ENCODE measurements at places on chromosomes 4 and X.

- DNase-seq = peak; percentile 4
Observed at GRCh38 chr4:108794136-108794535, 31.3 kb upstream of the ETNPPL start.

GRCh38 chr4:34767407-34767806, 1476.9 kb downstream of the ARAP2 start:
- DNase-seq = peak; percentile 23

DNA sequence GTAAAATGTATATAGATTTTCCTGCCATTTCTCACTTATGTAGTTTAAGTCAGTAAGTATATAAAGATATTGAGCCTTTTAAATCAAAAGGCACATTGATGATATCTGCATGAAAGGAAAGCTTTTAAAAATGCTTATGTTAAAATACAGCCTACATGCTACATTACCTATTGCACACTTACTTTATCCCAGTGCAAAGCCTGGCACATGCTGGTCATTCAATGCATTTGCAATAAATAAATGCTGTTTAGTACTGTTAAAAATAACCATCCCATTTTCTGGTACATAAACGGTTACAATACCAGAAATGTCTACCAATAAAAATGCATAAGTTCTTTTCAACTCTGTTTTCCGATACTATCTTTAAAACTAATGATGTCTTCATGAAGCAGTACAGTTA, 22.1 kb upstream of the SPATA4 start:
- DNase-seq = no peak

DNA sequence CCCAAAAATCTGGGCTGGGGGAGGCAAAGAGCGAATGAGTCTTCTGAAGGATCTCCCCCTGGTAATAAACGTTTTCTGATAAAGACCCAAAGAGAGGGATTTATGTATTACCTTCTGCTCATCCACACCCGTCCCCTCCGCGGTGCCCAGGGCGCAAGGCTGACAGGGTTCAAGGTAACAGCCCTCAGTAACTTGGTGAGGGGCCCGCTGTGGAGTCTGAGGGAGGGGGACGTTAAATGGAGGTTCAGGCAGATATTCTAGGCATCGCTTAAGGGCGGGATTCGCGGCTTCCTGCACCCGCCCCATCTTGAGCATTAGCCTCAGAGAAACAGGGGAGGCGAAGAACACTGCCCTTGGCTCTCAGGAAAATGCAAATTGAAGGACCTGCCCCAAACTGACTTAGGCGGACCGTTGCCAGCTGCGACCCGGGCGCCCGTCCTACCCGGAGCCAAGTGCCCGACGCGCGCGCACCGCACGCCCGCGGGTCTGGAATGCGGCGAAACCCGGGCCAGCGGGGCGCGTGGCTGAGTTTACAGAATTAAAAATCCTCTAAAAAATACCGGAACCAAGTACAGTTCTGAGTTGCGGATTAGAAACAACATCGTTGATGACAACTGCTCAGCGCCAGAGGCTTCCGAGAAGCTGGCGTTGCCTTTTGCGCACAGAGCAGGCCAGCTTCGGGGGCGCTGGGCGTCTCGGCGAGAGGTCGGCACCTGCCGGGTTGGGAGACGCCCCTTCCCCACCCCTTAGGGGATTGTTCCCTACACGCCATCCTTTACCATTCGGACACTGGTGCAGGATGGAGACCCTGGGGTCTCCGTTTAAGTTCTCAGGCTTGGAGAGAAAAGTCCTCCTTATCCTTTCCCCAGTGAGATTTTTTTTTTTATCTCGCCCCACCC, 2.8 kb downstream of the HELT start:
- no peak for DNase-seq

GRCh38 chr4:47075919-47076318, 44.6 kb downstream of the GABRB1 start:
- no peak for DNase-seq

GRCh38 chr4:102328045-102328444, 17.2 kb downstream of the SLC39A8 start:
- DNase-seq = no peak

- DNase-seq = no peak
Observed at GRCh38 chr4:4249866-4250265, 1.8 kb upstream of the TMEM128 start.

DNA sequence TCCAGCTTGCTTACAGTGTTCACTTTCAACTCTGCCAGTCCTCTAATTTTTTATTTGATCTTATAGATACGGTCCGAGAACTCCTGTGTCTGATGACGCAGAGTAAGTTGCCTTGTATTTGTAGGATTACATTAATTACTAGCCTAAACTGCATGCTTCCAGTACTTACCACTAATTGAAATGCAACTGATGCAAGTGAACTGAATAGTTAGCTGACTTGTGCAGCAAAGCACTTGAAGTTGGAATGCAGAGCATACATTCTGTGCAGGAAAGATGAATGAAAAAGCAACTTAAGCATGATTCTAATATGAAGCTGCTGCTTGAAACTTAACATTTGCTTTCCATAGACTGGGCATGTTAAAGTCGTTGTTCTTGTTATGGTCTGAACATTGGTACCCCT, 100.9 kb downstream of the LIMCH1 start:
- no peak for DNase-seq

DNA sequence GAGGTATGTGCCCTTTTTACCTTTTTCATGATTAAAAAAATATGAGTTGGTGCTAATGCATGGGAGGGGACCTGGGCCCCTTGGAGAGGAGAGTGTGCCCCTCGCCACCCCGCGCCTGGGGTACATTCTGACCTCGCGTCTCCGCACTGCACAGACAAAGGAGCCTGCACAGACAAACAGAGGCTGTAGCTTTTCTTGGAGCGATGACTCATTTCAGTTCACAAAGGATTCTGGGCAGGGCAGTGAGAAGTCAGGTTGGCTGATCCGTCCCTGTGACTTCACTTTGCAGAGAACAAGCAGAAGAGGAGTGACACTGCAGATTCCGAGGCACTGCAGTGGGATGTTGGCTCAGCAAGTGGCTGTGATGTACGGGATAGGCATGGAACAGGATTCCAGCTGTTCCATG, 82.9 kb downstream of the STOX2 start:
- peak; percentile 76 for DNase-seq

DNA sequence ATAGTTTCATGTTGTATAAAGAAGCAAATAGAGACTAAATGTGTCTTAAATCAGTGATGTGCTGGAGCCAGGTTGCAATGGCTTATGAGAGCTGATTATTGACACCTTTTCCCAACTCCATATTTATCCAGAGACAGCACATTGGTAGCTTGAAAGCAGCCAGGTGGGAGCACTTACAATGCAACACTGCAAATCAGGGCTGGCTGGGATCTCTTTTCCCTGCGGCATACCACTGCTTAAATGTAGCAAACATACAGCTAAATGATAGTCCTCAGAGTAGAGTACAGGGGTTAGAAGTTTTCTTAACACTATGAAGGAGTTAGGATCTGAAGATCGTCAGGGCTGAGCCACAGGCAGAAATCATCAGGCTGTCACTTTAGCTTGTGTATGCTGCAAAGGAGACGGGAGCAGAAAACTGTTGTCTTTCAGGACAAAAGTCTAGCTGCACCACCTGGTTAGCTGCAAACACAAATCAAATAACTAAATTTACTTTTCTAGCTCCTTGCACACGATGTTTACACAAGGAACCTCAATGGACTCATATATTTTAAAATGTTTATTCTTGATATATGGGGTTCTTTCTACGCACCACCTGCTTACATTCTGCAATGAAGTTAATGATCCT, 527.3 kb downstream of the TLL1 start:
- no peak for DNase-seq

GRCh38 chr4:94523033-94523580, 71.4 kb downstream of the PDLIM5 start:
- no peak for DNase-seq

- no peak for DNase-seq
Observed at GRCh38 chr4:77852892-77853495, 9.6 kb upstream of the MRPL1 start.

GRCh38 chrX:55213381-55213780, 6.8 kb upstream of the PAGE5 start:
- no peak for DNase-seq

- DNase-seq = no peak
Observed at GRCh38 chr4:122826079-122826527, 528 bp upstream of the FGF2 start.

DNA sequence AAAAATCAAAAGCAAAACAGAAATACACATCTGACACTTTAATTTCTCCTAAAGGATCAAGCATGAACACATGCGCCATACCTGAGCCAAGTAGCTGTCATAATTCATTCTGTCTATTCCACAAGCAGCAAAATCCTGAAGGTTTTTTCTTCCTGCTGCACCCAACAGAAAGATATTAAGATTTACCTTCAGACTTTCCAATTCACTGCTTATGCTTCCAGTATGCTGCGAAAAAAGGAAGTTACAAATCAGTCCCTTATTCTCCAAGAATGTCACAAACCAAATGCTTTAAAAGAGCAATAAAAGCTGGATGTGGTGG, 29.2 kb upstream of the FGFBP2 start:
- no peak for DNase-seq

DNA sequence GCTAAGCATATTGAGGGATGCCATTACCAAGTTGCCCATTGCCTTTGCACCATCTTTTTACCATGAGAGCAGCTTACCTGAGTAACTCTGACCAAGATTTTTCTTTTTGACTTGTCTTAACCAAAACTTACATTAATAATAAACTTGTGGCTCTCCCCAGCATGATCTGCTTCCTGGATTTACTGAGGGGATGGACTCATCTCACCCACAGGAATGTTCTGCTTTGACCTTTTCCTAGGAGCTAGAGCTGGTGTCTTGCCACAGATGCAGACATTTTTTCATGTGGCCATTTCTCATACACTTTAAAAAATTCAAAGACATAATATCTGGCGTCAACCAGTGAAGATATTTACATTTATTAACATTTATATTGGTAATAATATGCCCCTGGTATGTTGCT, 79.2 kb upstream of the EFHC2 start:
- no peak for DNase-seq

GRCh38 chr4:169270810-169271691, at the start of gene SH3RF1:
SH3RF1 (minus strand) TSS chr4:169270956; CDS start chr4:169269212, 1,744 bp downstream.
- DNase-seq = no peak

DNA sequence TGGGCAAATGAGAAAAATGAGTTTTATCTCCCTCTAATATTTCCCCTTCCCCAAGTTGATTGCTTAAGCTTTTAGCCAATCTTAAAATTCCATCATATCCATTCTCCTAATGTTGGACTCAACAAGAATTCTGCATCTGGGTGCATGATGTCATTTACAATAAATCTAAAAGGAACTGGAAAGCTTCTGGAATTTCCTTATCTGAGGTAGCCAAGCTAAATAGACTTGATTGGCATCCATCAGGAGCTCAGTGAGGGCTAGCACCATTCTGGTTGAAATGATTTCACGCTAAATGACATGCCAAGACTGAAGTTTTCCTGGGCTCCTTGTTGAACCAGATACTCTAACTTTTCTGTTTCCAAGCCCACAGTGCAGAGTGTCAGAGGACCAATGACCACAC, 110.3 kb upstream of the SCML1 start:
- DNase-seq = no peak

DNA sequence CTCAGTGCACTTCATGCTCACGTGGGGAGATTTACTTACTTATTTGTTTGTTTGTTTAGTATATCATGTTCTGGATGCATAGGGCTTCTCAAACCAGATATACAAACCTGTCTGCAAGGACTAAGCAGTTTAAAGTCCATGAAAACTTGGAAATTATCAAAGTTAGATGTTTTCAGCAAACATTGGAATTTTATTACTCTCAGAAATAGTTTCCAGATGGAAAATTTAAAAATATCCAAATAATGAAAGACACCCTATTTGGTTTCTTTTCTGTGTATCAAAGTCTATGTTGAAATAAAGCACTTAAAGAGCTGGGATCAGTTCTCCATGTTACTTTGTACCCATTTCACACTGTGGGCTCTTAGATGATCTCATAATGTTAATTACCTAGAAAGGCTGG, 312.1 kb downstream of the PPP1R2C start:
- DNase-seq = no peak

GRCh38 chrX:110042496-110042895, 39.6 kb downstream of the TMEM164 start:
- DNase-seq = no peak

GRCh38 chr4:100811046-100811445, 293.2 kb upstream of the EMCN start:
- DNase-seq = no peak

DNA sequence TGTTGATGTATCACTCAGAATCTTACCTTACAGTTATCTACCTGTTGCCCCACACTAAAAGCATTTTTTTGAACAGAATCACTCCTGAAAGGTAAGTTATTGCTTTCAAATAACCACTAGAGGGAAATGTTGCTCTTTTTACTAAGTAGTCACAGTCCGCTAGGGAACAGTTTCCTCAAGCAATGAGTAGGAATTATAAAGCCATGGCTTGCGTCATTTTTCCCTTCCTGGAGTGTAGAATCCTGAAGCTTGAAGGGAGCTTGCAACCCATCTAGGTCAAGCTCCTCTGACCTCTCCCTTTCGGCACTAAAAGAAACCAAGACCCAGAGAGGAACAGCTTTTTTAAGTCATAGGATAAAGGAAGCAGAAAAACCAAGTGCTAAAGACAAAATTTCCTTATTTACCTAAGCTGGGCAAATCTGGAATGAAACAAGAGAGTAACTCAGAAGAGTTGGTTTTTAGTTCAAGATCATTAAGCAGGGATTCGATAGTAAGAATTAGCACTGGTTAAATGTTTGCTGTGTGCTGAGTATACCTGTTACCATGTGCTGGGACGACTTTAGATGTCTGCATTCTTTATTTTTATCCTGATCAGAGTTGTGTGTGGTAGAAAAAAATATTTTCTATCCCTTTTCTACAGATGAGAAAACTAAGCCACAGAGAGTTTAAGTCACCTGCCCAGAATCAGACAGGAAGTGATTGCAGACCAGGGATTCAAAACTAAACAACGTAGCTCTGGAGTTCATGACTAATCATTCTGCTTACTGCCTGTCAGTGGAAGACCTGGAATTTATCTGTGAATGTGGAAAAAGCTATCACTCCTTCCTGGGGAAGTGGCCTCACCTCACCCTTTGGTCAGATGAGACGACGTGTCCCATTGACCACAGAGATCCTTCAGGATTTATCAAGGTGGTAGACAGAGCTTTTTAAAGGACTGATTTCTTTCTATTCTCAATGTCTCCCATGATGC, 631.5 kb downstream of the RAB28 start:
- peak; percentile 64 for DNase-seq

DNA sequence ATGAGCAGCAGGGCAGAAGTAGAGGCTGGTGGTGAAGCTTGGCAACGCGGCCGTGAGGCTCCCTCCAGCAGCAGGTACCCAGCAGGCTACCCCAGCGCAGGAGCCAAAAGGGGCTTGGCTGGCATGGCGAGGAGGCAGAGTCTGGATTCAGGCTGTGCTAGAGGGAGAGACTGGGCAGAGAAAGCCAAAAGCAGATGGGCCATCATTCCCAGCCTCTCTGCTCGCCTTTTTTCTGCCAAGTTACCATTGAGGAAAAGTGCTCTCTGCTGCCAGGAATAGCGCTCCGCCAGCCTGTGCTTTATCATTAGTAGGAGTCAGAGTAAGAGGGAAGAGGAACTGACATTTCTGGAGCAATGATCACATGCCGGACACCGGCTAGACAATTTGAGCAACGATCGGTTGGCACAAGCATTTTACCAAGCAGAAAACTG, 28.7 kb upstream of the MAP3K15 start:
- DNase-seq = peak; percentile 93
